ENCODE measurements at places on chromosomes 16 and 17.

GRCh38 chr17:4017377-4017776, 53.1 kb upstream of the ATP2A3 start:
- DNase-seq = no peak

GRCh38 chr16:15686287-15686686, 36.2 kb downstream of the NDE1 start:
- DNase-seq = no peak

GRCh38 chr16:1527836-1528811, 5.3 kb upstream of the TMEM204 start:
- no peak for DNase-seq

- no peak for DNase-seq
Observed at GRCh38 chr16:84559311-84559932, 55.0 kb upstream of the MEAK7 start.

- peak; percentile 61 for DNase-seq
Observed at GRCh38 chr17:83193336-83194185, 114.2 kb downstream of the METRNL start.

All from sciatic nerve (tissue), 2 donors.